SK-N-SH treated with all-trans-retinoic acid at 6 μM for 48 hours (cell line): ENCODE measurements at places on chromosomes 11 and 22.
A peak's percentile ranks its signal among the peaks of the same experiment; 100 is the strongest.

DNA sequence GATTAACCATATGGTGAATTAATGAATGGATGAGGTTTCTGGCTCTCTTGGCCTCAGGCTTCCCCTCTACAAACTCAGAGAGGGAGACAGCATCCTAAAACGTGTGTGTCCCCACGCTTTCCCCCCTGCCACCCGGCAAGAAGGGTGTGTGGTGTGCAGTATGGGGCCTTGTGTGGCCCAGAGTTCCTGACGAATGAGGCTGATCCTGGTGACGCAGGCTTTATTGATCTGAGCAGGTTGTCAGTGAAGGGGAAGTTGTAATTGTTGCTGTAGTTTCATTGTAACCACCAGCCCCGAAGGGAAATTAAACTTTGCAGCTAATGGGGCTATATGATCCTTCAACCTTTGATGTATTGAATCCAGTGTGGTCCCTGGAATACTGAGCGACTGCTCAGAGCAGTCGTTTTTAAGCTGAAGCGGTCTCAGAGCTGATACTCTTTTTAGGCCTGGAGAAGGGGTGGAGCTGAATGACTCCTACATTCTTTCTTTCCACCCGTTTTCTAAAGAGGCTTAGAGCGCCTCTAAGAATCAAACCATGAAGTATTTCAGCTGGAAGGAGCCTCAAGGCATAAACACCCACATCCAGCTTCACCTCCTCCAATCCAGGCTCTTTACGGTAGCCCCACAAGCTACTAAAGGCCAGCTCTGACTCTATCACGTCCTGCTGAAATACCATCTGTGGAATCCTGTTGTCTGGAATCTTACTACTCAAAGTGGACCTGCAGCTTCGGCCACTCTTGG lies 284.7 kb downstream of the MIAT start:
- ATAC-seq, result no peak

GRCh38 chr11:65569164-65569972 lies 909 bp upstream of the ZNRD2 start:
- ATAC-seq, result peak; percentile 44

DNA sequence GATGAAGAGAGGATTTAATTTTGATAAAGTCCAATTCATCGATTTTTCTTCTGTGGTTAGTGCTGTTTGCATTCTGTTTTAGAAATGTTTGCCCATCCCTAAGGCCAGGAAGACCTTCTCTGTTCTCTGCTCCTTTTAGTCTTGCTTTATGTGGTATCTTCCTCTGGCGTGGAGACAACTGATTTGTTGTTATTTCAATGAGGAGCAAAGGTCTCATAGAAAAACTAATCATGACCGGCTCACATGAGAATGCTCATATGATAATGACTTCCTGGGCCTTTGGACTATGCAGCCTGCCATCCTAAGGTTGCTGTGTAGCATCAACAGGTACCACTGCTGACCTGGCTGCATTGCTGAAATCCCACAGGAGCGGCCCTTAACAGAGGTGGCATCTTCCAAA lies 19.8 kb downstream of the SCGB1A1 start:
- ATAC-seq, result no peak

GRCh38 chr22:33842006-33842354 lies 78.3 kb downstream of the LARGE1 start:
- ATAC-seq, result no peak

GRCh38 chr11:70262951-70263350 lies 7.5 kb upstream of the PPFIA1 start:
- no peak for ATAC-seq

GRCh38 chr11:79794057-79794456 lies 353.2 kb upstream of the TENM4 start:
- ATAC-seq, result no peak
